HuH-7.5 (cell line): ENCODE measurements at places on chromosomes 1 and 21.

DNA sequence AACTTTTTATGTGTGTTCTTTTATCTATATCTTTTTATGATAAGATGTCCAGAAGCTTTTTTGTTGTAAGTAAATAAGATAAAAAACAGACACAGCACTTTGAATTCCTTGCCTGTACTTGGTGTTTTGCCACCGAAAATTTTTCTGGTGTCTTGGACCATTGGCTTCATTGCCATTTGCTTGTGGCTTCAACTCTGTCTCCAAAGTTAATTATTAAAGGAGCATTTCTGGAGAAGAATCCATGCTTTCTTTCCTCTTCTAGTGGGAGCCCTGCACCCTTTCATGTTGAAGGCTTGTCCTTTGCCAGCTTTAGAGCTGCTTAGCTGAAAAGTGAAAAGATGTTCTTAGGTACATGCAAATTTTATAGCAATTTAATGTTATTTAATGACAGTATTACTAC lies 112.2 kb downstream of the DYRK1A start:
- DNase-seq, result no peak

DNA sequence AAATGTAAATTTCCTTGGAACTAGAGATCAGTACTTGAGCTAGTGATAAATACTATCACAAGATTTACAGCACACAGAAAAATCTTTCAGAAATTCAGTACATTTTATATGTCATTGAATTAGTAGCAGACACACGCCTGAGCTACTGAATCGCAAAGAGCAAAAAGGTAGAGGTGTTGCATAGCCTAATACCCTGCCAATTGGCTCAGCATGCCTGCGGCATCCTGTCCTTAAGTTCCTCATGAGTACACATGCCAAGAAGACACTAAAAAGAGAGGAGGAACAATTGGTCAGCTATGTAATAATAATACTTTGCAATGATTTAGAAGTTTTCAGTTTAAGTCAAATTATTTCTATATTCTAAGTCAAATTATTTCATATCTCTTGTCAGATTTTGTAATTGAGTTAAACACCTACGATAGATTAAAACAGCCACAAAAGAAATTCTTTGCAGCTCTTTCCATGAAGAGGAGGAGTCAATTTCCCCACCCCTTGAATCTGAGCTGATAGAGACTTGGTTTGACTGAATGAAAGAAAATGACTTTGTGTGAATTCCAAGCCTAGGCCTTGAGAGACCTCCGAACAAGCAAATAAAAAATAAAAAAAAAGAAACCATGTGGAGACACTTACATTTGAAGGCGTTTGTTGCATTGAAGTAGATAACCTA lies 36.2 kb upstream of the PKN2 start:
- no peak for DNase-seq

- no peak for DNase-seq
Observed at GRCh38 chr1:203796236-203796605, 798 bp downstream of the ZBED6 start.

DNA sequence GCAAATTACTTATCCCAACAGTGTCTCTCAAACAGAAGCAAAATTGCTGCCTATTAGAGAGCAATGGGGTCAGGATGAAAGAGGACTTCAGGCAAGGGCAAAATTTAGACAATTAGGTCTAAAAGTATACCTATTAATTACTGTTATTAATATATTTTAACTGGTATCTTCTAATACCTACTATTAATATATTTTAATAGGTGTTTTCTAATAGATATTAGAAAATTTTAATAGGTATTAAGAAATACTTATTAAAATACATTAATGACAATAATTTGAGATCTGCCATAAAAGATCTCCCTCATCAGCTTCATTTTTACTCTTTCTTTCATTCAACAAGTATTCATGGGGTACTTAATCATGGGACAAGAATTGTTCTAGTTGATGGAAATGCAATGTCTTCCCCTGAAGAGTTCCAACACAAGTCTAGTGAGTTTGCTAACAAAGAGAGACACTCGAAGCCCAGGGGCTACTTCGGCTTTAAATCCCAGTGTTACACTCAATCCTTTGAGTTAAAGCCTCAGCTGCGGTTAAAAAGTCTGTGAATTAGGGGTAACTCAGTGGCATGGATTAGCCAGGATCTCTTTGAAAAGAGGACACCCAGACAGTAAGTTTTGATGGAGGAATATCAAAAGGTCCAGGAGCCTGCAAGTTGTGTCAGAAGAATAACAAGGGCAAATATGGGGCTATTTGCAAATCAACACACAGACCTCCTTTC lies 44.1 kb downstream of the STYXL2 start:
- no peak for DNase-seq

DNA sequence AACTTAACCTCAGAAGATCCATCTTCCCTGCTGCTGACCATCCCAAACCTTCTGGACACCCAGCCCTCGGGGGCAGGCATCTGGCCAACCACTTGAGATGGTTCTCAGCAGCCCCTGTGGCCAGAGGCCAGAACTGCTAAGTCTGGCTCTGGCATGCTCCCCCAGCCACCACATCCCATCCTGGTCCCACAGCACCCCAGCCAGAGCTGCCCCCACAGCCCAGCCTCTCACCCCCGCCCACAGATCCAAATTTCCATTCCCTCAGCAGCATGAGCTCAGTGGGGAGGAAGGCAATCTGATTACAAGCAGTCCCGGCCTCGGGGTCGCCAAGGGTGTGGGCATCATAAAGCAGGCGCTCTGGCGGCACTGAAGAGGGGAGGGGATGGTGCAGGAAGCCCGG lies 45.6 kb downstream of the GLIS1 start:
- no peak for DNase-seq

DNA sequence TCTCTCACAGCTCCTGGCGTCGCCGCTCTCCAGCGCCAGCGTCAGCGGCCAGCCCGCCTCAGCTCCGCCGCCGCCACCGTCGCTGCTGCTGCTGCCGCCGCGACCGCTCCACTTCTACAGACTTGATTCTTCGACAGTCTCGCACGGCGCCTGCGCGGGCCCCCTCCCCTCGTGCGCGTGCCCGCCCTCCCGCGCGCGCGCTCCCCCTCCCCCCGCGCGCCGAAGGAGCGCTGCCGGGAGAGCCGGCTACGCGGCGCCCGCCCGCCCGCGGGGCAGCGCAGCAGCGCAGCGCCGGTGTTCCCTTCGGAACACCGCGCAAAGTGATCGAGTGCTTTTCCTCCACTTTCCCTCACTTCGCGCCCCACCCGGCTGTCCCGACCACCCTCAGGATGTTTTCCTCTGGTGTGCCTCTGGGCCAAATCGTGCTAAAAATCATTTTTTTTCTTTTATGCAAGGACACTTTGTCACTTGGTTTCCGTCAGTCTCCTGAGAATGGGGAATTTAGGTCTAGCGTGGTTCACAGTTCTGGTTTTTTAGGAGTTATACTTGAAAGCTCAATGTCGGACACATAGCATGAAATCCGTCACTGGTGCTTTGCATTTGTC lies at the start of gene IRF2BP2:
Gene IRF2BP2 (minus strand): TSS at position 118 of the 605 bp plus-strand sequence. CDS start 684 bp downstream, outside the sequence.
- DNase-seq, result peak; percentile 95

DNA sequence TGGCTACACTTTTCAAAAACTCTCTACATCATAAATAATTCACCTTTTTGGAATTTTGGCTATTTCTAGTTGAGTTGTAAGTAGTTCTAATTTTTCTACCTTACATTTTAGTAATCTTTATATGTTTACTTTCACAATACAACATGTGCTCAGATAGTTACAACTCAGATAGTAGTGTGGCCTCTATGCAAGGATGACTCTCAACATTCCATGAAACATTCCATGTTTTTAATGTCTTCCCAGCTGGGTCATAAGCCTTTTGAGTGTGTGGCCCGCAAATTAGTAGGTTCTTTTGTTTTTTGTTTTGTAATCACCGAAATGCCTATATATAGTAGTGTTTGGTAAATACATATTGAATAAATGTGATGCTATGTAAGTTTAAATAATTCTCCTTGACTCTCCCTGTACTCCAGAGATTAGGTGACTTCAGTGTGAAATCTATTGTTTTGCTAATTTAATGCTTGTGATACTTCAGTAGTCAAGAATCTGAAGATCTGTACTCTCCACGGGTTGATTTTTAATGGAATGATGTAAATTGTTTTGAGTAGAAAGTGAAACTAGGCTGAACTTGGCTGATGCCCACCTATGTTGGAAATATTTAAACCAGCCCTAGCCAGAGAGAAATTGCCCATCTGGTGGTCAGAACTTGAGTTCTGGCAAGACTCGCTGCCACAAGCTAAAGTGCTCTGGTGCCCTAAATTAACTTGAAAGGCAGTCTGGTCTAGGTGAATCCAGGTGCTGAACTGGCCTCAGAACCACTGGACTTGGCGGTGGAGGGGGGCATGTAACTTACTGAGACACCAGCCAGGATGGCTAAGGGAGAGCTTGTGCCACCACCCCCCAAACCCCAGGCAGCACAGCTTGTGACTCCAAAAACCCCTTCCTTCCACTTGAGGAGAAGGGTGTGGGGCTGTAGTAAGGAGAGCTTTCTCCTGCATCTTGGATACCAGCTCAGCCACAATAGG lies 165.6 kb downstream of the USP25 start:
- no peak for DNase-seq

DNA sequence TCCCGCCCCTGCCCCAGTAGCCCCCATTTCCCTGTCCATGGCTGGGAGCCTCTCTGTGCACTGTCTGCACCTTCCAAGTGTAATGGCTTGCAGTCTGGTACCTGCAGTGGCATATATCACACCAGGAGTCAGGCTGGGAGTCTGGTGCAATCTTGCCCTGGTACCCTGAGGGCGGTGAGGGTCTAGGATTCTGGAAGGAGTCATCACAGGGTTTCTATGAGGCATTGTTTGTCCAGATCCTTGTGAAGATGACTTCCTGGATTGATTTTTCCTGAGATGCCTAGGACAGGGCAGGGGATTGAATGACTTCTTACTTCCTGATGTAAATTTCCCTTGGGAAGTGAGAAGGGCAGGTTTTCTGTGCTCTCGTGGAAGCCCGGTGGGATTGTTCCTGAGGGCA lies 5.9 kb upstream of the PKP1 start:
- no peak for DNase-seq

DNA sequence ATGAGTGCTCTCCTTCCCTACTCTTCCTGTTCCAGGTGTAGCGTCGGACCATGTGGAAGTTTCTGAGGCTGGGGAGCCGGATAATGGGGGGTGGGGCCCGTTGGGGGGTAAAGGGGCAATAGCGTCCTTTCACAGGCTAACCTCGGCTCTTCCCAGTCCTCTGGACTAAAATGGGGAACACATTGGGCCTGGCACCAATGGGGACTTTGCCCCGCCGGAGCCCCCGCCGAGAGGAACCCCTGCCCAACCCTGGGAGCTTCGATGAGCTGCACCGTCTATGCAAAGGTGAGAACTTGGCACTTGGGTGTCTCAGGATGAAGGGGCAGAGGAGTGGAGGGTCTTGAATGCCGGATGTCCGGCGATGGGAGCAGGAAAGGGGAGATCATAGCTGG lies 456 bp downstream of the TOMM40L start:
- DNase-seq, result no peak

GRCh38 chr1:2314273-2314802 lies 77.0 kb downstream of the MORN1 start:
- peak; percentile 90 for DNase-seq

DNA sequence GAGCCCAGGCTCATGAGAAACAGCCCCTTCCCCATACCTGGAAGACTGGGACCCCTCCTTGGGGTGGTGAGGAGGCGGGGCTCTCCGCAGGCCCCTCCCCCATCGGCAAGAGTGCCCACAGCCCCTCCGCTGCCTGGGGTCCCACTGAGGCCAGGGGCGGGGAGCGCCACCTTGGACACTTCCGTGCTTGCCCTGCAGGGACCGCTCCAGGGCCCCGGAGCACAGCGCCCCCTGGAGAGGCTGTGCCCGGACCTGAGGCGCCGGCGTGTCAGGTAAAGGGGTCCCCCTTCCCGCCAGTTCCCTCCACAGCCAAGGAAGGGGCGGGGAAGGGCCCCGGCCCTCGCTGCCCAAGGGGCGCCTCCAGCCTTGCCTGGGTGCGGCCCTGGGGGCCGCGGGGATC lies 21.5 kb downstream of the INAVA start:
- DNase-seq, result no peak

GRCh38 chr1:184695023-184695422 lies 59.6 kb downstream of the EDEM3 start:
- DNase-seq, result no peak

GRCh38 chr21:46033410-46034400 lies 52.1 kb downstream of the COL6A1 start:
- DNase-seq, result no peak

GRCh38 chr1:111471012-111471411 lies 2.8 kb upstream of the C1orf162 start:
- no peak for DNase-seq

DNA sequence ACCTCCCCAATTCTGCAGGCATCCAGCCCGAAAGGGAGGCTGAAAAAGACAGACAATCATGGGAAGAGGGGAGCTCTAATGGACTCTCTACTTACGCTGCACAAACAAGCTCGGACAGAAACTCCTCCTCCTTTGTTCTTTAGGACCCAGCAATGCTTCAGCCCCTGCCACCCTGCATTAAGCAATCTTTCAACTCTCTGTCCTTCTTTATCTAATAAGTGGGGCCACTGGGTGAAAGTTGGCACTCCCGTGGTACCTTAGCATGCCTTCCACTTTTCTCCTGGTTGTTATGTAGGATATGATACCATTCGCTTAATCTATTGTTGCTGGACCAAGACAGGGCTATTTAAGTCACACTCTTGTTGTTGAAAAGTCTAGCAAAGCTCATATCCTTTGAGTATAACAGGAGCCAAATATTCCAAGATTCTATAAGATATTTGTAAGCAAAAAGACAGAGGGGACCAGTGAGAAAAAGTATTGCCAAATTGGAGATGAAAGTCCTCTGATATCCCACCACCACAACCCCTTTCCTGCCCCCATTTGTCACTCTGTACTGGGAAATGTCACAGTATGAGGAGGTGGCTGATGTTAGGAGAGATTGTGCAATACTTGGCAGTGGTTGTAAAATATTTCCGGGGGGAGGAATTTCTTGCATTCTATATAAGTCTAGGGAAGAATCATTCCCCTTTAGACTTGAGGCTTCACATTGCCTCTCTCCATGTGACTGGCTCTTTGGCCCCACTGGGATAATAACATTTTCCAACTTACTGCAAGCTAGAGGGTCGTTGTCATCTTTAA lies 137.3 kb upstream of the GJB5 start:
- DNase-seq, result no peak

DNA sequence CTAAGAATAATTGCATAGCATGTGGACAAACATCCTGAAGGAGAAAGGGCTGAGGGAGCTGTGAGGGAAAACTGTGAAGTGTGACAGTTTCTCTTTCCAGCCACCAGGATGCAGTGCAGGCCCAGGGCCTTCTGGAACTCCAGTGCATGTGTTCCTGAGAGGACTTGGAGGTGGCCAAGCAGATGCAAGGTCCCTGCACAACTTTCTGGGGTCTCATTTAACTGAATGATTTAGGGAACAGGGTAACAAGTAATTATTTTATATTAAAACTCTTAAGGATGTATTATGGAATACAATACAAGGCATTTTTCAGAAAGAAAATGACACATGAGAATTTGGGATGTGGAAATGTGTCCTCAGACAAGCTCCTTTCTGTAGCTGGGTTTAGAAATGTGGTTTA lies 61.2 kb upstream of the MCOLN3 start:
- peak; percentile 55 for DNase-seq

- DNase-seq, result no peak
Observed at GRCh38 chr1:192268468-192269052, 48.2 kb upstream of the RGS21 start.

- DNase-seq, result no peak
Observed at GRCh38 chr1:225919906-225920305, 4.1 kb downstream of the PYCR2 start.
